ENCODE measurements at places on chromosomes 7 and 10.

GRCh38 chr7:36082910-36083309, 70.1 kb upstream of the EEPD1 start:
- DNase-seq, result no peak

- no peak for DNase-seq
These were observed 80.1 kb downstream of the SEC61G start for GRCh38 chr7:54678763-54679489.

DNA sequence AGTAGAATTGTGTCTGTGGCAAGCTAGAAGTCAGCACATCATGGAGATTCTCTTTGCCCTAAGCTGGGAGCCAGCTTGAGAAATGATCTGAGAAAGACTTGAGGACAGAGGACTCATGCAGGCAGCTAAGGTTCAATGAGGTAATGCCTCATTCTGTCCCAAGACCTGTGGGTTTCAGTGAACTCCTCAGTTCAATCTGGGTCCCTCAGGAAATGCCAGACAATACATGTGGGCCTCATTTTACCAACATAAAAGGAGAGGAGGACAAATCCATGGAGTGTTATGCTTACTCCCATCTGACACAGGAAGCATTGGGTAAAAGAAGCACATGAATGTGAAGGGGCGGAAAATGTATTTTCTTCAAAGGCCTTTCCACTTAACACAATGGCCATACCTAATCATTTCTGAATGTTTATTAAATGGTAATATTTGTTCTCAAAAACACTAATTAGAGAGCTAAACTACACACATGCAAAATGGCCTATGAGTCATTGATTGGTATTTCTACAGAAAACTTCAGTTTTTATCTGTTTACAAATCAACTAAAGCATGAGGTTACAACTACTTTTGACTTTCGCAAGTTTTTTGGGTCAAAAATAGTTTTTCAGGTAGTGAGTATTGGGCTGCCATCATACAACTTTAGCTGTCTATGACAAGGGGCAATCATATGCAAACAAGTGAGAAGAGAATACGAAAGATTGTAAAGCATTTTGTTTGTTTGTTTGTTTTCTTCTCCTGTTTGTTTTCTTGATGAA, 205.3 kb downstream of the CHRM2 start:
- DNase-seq, result no peak

DNA sequence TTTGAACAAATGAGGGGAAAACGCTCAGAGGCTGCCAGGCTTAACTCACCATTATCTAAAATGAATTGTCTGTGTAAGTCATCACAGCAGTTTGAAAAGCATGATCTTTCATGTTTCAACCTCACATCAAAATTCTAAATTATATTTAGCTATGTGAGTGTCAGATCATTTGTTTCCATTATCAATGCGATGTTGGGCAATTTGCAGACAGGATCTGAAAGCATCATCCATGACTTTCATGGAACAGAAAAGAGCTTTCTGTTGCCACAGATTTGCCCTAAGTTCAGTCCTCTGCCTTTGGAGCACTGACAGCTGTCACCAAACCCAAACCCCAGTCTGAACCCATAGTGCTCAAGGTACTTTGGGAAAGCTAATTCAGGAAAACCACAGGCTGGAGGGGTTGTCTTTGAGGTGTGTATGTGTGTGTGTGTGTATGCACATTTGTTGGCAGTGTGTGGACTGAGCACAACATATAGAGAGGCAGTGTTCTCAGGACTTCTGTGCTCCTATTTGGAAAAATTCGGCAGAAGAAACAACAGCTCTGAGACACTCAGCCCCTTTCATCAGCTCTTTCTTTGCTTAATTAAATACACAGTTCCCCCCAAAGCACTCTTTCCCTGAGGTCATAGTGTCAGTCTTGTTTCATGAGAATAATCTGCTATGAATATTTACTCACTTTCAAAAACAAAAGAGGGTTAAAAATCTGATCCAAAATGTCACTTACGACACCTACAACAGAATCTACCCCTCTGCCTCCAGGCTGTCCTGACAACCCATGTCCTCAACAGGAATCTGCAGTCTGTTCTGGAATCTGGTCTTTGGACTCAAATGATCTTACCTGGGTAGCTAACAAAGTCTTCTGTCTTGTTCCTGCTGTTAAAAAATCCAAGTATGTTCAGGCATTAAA, 188.5 kb upstream of the KLF14 start:
- DNase-seq, result no peak

- no peak for DNase-seq
These were observed 81.0 kb downstream of the VPS41 start for GRCh38 chr7:38828026-38828425.

DNA sequence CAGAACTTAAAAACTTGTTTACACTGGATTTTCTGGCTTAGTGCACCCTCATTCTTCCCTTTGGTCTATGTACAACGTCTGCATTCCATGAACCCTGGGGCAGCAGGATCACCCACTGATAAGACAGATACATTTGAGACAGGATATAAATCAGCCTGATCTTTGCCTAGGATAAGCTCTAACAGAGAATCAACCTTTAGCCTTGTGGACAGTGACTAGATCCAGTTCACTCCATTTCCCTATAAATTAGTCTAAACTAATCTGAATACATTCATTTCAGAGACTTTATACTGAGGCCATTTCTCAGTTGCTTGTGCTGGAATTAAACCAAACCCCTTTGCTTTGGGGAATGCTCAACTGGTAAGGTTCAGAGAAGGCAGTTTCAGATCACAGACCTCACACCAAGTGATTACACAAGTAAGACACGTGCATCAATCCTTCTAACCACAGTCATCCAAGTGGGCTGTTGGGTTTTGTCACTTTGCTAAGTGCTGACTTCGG, 639.8 kb upstream of the FZD8 start:
- DNase-seq, result no peak

DNA sequence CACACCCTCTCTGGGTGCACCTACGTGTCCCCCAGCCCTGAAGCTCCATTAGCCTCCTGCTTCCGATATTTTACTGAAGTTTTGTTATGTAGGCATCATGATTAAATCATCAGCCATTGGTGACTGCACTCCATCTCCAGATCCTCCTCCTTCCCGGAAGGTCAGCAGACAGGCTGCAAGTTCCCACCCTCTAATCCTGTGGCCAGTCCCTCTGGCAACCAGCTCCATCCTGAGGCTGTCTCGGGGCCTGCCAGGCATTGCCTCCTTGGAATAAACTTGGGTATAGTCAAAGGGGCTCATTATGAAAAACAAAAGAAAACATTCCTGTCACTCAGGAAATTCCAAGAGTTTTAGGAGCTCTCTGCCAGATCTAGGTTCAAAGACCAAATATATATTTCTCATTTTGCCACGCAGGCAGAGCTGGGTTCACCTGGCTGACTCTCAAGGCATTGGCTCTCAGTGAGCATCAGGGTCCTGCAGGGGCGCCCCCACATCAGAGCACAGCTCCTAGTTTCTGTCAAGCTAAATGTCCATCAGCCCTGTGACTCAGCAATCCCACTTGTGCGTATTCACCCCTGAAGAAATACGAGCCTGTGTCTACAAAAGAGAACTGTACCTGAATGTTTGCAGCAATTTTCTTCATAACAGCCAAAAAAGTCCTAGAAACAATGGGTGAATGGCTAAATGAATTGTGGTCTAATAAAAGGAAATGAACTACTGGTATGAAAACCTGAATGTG, 27.4 kb upstream of the TMEM72 start:
- no peak for DNase-seq

DNA sequence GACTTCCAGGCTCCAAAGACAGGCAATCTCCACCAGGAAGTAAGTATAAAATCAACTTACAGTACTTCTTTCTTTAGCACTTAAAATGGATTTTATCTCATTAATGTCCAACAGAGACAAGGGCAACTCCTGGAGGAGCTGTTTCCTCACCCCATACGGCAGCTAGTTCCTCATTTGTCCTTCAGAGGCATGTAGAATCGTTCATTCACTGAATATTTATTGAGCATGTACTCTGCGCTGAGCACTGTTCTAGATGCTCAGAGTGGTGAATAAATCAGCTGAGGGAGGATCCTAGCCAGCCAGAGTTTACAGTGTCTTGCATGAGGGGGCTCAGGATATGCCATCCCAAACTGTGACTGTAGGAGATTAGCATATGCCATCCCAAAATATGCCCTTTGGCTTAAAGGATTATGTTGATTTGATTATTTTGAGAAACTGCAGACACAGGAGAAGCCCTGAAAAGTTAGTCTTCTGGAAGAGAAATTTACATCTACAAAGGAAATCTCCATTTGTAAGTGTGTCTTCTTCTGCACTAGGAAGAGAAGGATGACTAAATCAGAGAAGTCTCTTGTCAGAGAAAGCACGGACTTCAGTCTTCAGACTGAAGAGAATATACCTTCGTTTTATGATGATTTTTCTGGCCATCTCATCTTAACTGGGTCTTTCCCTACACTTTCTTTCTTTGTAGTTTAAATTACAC, 66.9 kb downstream of the BAMBI start:
- DNase-seq, result no peak

GRCh38 chr10:96647466-96647865, 60.7 kb upstream of the TM9SF3 start:
- DNase-seq, result no peak

DNA sequence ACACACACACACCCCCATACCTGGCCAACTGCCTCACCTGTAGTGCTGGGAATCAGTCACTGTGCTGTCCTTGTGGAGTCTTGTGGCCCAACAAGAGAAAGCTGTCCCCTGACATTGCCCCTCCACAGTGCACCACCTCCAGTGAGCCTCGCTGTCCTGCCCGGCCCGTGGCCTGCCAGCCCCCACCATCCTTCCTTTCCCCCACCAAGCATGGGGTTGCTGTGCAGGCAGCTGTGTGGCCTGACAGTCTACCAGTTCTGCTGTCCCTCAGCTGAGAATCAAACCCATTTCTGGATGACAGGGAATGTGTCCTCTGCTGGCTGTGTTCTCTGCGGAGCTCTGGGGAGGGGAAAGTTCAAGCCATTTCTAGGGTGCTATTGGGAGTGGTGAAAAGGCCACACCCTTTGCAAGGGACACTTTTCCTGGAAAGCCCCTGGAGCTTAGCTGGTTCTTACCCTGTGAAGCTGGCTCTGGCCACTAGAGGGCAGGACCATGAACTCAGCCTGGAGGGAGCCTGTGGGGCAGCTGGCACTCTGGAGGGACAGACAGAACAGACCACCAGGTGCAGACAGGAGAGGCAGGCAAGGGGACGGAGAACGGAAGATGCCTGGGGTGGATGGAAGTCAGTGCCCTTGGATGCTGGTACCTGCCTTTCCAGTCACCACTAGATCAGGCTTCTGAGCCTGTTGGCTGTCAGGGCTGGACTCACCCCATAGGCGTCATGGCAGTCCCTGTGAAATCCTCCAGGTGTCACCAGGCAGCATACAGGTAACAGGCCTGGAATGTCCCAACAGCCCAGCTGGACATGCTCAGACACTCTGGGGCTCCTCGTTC, 10.5 kb upstream of the MTPAP start:
- DNase-seq, result no peak

DNA sequence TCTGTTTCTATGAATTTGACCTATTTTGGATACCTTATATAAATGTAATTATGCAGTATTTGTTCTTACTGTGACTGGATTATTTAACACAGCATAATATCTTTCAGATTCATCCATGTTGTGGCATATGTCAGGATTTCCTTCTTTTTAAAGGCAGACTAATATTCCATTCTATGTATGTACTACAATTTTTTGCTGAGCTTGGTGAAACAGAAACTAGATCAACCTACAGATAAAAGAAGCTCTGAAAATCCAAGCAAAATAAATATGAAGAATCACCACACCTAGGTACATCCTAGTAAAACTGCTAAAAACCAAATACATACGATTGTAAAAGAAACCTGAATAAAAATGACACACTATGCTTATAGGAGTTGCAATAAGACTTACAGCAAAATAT, 300.5 kb downstream of the HTR7 start:
- no peak for DNase-seq

DNA sequence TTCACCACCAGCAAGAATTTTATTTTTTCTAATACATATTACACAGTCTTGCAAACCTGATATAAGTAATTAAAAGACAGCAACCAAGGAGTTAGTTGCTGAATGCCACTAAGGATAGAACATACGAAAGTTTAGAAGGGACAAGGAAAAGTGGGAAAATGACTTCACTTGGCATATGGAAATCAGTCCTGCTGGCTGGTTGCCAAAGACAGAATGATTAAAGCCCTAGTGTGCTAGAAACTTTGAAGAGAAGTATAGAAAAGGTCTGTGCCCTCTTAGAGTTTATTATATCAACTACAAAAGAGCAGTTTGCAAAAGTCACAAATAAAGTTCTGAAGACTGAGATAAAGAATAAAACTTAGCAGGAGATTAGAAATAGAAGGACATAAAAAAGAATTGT, 5.8 kb upstream of the YAE1 start:
- DNase-seq, result no peak

DNA sequence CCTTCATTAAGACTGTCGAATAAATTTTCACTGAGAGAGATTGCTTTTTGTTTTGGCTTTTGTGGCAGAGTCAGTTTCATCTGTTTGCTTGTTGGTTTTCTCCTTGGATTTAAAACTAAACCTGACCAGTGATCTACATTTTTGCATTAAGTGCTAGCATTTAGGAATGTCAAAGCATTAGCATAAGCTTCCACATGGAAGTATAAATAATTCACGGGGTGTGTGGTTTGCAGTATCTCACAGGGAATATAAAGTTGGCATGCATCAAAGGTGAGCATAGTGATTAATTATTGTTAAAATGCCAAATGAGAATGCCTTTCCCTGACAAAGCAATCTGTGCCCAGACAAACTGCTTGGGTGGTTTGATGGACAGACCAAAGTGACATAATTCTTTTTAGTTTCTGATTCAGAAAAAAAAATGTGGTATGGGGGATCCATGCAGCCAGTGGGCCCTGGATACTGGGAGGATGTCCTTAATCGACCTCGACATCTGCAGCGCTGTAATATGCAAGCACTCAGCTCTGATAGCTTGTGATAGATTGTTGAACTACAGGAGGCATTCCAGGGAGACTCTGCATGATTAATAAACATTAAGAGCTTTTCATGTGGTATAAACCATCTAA, 339.3 kb upstream of the POM121L12 start:
- no peak for DNase-seq

GRCh38 chr10:49598986-49599385, 11.1 kb upstream of the SLC18A3 start:
- no peak for DNase-seq

GRCh38 chr7:1742555-1743303, 72.7 kb downstream of the ELFN1 start:
- DNase-seq, result no peak

- DNase-seq, result no peak
These were observed 1.2 kb downstream of the ZNF33B start for GRCh38 chr10:42637142-42637541.

DNA sequence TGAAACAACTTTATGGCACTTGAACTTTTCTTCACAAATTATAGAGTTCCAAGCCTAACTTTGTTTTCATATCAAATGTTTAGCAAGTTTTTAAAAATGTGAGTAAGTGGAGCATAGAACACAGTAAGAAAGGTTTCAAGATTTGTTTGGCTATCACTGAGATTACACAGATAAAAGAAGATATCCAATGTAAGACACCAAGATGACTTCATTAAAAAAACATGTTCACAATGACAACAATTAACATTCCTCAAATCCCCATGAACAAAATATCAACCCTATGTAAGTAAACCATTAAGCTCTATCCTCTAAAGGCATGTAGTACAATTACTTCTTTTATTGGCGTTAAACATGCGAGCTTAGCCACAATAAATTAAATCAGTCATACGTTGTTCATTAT, 129.7 kb downstream of the RELN start:
- no peak for DNase-seq

- no peak for DNase-seq
These were observed 95.3 kb downstream of the SUGCT start for GRCh38 chr7:40230101-40230500.

- no peak for DNase-seq
These were observed 26.4 kb upstream of the UMAD1 start for GRCh38 chr7:7614018-7614741.

GRCh38 chr7:123871998-123872867, 27.3 kb downstream of the HYAL4 start:
- DNase-seq, result no peak
